ENCODE measurements at places on chromosomes 5 and 9. TPM values are rescaled to one million over a fixed set of nuclear protein-coding genes. Genes with fewer than 3 reads are reported as not detected.

GRCh38 chr9:85310573-85310972 is 431.2 kb downstream of the AGTPBP1 start:
- no peaks in the 10 kb centered on the region for H3K36me3 ChIP-seq
- no peaks in the 10 kb centered on the region for H3K27me3 ChIP-seq
- no peak overlapping the region for H3K27ac ChIP-seq
- H3K4me3 ChIP-seq = no peak overlapping the region
- H3K4me1 ChIP-seq = no peaks in the 10 kb centered on the region

- H3K36me3 ChIP-seq = no peaks in the 10 kb centered on the region
- no peak overlapping the region for H3K4me3 ChIP-seq
- H3K27me3 ChIP-seq = peaks cover 26% of the 10 kb centered on the region
- no peak overlapping the region for H3K27ac ChIP-seq
Observed at GRCh38 chr9:99753436-99753835, 68.2 kb upstream of the NR4A3 start.

The SLC34A3 gene
- total RNA-seq = not detected

DNA sequence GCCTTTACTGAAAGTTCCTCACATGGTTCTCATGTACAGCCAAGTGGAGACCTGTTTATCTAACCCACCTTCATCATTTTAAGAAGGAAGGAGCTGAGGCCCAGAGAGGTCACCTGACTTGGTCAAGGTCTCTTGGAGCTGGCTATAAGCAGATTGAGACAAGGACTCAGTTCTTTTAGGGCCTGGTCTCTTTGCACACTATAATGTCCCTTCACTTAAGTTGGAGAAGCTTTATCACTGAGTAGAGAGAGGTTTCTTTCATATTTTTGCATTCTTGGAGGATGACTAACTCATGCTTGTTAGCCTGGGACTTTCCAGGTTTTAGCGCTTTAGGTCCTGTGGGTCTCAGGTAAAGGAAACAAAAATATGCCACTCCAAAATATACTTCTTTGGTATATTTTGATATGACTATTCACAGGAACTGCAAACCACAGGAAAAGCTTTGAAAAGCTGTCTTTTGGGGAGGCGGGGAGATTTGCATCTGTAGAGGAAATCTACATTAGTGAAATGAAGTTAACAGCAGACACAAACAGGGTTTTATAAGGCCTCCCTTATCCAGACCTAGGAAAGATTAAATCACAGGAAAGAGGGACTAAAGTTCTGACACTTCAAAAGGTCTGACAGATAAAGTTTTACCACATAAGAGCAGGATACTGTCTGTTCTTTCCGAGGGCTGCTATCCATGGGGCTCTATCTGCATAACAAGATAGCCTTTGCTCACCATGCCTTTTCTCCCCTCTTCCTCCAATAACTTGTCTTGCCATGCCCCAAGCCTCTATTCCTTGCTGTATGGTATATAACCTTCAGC is 95.8 kb upstream of the ANKRD55 start:
- peak overlapping the region; percentile 67 for H3K4me3 ChIP-seq
- peak overlapping the region; percentile 89 for H3K27ac ChIP-seq
- H3K27me3 ChIP-seq = no peaks in the 10 kb centered on the region
- H3K4me1 ChIP-seq = peaks cover 57% of the 10 kb centered on the region
- DNase-seq = peak; percentile 89

- DNase-seq = no peak
- no peaks in the 10 kb centered on the region for H3K27me3 ChIP-seq
- H3K4me3 ChIP-seq = no peak overlapping the region
- peaks cover 28% of the 10 kb centered on the region for H3K36me3 ChIP-seq
Observed at GRCh38 chr5:143341807-143342570, 61.5 kb downstream of the NR3C1 start.

The SPINK1 gene
- not detected for total RNA-seq

GRCh38 chr9:119951591-119951990 is 582.4 kb upstream of the BRINP1 start:
- H3K4me3 ChIP-seq = no peak overlapping the region
- no peaks in the 10 kb centered on the region for H3K4me1 ChIP-seq
- peaks cover 2% of the 10 kb centered on the region for H3K27me3 ChIP-seq
- H3K36me3 ChIP-seq = no peaks in the 10 kb centered on the region

- H3K4me1 ChIP-seq = no peaks in the 10 kb centered on the region
- H3K36me3 ChIP-seq = no peaks in the 10 kb centered on the region
- H3K4me3 ChIP-seq = no peak overlapping the region
- DNase-seq = no peak
Observed at GRCh38 chr5:83577036-83577636, 105.6 kb downstream of the VCAN start.
